ENCODE measurements at places on chromosomes 16 and 17.

- DNase-seq, result peak; percentile 94
Observed at GRCh38 chr16:642189-643049, 791 bp downstream of the MCRIP2 start.

- no peak for DNase-seq
Observed at GRCh38 chr17:61849674-61850073, 13.7 kb downstream of the BRIP1 start.

- no peak for DNase-seq
Observed at GRCh38 chr17:45976755-45977505, 22.1 kb upstream of the STH start.

GRCh38 chr16:50528820-50529219 lies 19.4 kb upstream of the NKD1 start:
- DNase-seq, result no peak

DNA sequence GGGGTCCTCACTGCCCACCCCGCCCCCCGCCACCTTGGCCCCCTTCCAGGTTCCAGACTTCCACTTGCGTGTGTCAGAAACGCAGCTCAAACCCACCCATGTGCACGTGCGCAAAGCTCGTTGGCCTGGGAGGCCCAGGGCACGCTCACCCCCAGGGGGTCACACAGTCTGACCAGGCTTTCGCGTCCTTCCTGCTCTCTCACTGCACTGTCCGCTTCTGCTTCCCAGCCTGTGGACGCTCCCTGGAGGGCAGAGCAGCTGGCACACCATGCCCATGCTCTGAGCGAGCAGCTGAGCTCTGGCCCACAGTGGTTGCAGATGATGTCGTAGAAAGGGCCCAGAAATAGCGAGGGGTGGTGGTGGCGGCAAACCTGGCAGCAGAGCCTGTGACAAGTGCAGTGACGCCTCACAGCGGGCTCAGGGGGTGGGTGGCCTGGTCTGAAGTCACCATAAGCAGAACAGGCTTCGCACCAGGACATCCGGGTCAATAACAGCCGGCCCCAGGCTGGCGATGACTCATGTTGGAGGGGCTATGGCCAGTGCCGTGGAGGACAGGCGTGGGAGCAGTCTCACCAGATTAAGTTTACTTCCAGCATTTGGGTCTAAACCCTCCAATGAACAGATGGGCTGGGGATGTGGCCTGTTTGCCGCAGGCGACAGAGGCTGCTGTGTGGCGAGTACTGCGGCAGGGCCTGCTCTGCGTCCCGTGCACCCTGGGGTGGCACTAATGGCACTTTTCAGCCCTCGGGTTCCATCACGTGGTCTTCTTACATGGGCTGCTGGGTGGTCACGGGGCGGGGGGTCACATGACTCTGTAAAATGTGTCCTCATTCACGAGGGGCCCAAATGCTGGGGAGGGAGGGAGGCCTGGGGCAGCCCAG lies 49.0 kb downstream of the NT5M start:
- no peak for DNase-seq

DNA sequence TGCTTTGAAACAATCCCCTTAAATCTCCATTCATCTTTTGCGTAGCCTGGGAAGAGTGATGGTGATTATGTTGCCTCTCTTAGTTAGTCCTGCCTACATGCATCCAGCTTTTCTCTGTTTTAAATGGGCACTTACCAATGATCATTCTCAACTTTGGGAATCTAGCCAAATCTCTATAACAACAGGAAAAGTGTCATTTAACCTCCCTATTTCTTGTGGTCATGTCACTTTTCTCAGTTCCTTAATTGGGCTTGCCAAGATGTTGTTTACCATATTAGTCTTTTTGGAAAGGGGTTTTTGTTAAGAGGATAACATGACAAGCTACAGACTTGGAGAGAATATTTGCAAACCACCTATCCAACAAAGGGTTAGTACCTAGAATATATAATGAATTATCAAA lies 15.6 kb upstream of the CLEC10A start:
- peak; percentile 40 for DNase-seq

- DNase-seq, result peak; percentile 61
Observed at GRCh38 chr17:1087381-1088241, 90.7 kb downstream of the TIMM22 start.

DNA sequence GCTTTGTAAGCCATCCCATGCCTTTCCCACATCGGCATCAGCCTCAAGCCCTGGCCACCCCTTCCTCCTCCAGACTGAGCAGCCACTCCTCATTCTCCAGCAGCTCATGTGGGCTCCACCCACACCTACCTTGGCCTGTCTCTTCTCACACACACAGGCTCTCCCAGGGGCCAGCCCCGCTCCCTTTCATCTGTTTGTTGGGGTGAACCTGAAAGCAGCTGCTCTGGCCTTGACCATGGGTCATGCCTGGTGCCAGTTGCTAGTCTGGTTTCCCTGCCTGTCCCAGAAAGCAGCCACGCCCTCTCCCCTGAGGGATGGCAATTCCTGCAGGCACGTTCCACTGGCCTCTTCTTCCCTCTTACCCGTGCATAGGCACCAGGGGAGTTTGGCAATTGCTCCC lies 11.4 kb upstream of the TMEM238L start:
- DNase-seq, result no peak

- no peak for DNase-seq
Observed at GRCh38 chr16:80899809-80900592, 95.6 kb upstream of the CDYL2 start.

DNA sequence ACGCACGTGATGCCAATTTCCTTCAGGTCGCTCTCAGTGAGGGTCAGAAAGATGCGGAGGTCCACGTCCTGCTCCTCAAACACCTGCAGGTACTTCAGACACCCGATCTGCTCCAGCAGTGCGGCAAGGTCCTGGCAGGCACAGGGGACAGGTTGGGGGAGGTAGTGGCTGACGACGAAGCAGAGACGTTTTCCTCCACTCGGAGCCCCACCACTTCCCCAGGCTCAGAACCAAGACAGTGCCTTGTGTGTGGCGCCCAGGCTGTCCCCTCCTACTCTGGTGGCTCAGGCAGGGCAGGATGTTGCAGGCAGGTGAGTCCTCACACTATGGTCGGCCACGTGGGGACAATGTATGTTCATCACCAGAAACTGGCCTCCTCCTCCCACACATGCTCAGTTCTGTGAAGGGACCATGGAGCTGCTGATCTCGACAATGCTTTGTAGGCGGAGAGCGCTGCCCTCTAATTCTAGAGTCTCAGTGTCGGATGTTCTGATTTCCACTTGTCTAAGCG lies 5.7 kb downstream of the NUDT16L1 start:
- no peak for DNase-seq

DNA sequence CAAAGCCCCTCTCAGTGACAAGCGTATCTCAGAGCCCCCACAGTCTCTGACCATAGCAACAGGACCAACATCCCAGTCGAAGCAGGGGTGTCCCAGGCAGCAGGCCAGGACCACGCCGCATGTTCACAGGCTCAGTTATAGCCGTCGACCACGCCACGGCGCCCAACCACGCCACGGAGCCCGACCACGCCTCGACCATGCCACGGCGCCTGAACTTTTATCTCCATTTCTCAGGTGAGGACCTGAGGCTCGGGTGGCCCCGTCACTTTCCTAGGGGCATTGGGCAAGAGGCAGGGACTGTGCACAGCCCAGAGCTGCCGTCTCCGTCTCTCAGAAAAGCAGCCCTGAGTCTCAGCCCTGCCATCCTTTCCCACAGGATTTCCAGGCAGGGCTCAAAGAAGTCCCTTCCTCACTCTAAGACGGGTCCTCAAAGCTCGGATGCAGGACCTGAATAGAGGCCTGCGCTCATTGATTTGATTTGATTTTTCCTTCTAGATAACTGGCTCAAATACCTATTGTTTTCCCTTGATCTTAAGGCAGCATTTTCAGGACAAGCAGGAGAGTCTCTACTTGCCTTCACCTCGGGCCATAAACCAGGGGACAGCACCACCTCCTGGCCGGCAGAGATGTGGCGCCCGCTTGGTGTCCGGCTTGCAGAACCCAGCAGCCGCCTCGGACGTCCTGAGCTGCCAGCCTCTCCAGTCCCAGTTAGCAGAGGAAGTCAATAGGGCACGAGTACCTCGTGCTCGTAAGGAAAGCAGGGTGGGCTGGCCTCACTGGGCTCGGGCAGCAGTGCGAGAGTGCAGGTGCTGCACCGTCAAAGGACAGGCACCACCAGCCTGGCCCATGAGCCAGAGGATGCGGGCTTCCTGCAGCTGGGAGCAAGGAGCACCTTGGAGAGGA lies 38.8 kb downstream of the C16orf95 start:
- peak; percentile 63 for DNase-seq

GRCh38 chr16:60181536-60181935 lies 1447.4 kb upstream of the GOT2 start:
- no peak for DNase-seq

GRCh38 chr17:32303781-32304288 lies 38.1 kb downstream of the C17orf75 start:
- DNase-seq, result no peak

- DNase-seq, result no peak
Observed at GRCh38 chr16:21637032-21637968, 15.1 kb downstream of the IGSF6 start.

DNA sequence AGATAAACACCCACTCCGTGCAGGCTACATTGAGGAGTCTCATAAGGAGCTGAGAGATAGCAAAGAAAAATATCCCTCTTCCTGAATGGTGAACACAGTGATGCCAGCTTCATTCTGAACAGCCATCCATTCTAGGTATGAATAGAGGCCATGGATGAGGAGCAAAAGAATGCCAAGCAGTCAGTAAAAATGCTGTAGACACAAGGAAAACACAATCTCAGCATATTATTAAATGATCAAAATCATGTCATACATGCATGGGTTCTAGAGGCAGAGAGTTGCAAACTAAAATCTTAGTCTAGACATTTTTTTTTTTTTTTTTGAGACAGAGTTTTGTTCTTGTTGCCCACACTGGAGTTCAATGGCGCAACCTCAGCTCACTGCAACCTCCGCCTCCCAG lies 313.0 kb downstream of the SOX9 start:
- no peak for DNase-seq

DNA sequence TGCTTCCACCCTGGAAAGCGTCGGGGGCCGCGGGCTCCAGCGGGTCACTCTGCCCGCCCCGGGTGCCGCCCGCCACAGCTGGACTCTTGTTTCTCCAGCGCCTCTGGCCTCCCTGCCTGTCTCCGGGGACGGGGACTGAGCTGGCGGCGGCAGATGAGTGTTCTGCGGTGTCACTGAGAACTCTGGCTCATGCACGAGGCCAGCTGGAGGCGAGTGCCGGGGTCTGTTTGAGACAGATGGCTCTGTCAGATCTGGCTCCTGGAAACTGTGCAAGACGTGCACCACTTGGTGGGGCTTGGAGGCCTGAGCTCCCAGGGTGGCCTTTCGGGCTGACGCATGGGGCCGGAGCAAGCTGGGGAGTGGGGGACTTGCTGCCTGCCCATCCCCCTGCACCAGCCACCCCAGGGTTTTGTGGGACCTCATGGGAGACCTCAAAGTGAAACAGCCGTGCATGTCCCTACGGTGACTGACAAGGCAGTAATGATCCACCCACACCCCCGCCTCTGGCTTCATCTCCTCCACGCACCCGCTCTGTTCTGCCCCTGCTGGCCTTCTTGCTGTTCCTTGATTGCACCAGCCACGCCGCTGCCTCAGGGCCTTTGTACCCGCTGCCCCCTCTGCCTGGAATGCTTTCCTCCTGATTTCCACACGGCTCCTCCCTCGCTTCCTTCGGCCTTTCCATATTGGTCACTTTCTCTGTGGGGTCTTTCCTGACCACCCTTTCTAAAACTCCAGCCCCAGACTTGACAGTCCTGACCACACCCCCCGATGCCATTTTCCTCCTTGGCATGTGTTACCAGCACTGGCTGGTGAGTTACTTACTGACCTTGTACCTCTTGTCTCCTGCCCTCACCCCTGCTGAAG lies 174.9 kb upstream of the CIBAR2 start:
- DNase-seq, result peak; percentile 15

DNA sequence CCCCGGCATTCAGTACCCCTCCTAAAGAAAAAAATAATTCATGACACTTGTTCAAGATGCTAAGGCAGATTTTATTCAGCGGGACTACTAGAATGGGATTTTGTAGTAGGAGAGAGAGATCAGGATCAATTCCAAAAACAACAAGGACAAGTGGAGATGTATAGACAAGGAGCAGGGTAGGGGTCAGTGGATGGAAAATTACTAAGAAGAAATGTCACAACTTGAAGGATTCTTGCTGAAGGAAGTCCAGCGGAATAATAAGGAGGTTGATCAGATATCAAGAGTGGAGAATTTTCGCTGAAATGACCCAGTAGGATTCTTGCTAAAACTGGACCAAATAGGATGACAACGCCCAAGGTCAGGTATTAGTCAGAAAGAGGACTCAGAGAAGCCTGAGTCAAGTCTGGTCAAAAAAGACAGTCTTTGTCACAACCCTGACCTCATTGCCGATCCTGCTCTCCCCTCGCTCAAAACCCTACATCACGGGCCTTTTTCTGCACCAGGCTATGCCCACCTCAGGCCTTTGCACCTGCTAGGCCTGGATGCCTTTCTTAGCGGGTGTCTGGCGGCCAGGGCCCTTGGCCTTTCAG lies 36.9 kb downstream of the MMD start:
- no peak for DNase-seq

- DNase-seq, result no peak
Observed at GRCh38 chr17:77966476-77966875, 8.0 kb downstream of the TNRC6C start.

DNA sequence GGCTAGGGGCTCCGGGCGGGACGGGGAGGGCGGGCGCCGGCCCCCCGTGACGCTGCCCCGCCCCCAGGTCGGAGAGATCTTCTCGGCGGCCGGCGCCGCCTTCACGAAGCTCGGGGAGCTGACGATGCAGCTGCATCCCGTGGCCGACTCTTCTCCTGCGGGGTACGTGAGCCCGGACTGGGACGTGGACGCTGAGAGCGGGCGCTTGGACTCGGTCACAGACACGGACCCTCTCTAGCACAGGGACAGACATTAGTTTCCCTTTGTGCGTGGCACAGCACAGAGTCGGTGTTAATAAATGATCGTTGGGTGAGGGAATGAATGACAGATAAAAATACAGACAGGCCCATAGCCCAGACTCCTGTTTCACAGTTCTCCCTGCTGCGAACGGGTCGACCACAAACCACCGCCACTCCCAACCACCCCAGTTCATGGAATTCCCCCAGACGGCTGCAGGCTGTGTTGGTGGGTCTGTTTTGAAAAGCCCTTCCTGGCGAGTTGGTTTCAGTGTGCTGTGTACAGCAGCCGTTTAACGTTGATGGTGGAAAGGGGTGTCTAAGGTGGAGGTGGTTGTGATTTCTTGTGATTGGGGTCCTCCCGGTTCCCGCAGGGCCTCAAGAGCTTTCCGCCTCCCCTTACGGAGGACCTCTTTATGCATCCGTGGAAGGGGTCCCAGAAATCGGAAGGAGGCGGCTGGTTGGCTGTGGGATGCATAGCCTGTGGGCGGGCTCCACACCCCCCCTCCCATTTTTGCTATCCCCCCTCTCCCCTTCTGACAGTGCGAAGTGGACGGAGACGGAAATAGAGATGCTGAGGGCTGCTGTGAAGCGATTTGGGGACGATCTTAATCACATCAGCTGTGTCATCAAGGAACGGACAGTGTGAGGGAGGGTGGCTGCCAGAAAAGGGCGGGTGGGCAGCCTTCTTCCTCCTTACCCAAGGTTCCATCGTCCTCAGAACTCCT lies 2.9 kb downstream of the RNASEK start:
- peak; percentile 8 for DNase-seq

DNA sequence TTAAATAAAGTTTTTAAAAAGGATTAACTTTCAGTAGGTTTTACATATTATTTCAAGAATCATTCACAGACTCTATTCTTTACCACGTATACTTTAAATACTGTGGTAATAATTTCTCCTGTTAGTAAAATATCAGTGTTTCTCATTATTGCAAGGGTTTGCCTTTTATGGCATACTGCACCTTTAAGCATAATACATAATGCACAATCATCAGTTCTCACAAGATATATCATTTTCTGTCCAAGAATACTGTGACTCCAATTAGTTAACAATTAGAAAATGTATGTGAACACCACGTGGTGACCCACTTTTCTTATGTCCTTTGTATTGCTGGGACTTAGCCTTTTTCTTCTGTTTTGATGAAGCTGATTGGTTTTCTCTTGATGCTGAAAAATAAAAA lies 25.7 kb downstream of the NME2 start:
- DNase-seq, result no peak
